ENCODE measurements at places on chromosomes 5 and 9. TPM values are rescaled to one million over a fixed set of nuclear protein-coding genes. Genes with fewer than 3 reads are reported as not detected.

Gene GAPT
- polyA plus RNA-seq: not detected

Gene DUSP1
- 583 TPM for polyA plus RNA-seq

- no peak for DNase-seq
- H3K36me3 ChIP-seq: no peaks in the 10 kb centered on the region
- H3K27ac ChIP-seq: no peak overlapping the region
- no peaks in the 10 kb centered on the region for H3K27me3 ChIP-seq
- H3K4me1 ChIP-seq: no peaks in the 10 kb centered on the region
- no peak overlapping the region for H3K4me3 ChIP-seq
These were observed 19.9 kb upstream of the CDH6 start for GRCh38 chr5:31173614-31174013.

- peaks cover 4% of the 10 kb centered on the region for H3K4me1 ChIP-seq
- H3K4me3 ChIP-seq: peak overlapping the region; percentile 85
- DNase-seq: no peak
These were observed 1.2 kb downstream of the SEMA4D start for GRCh38 chr9:89496645-89497256.

DNA sequence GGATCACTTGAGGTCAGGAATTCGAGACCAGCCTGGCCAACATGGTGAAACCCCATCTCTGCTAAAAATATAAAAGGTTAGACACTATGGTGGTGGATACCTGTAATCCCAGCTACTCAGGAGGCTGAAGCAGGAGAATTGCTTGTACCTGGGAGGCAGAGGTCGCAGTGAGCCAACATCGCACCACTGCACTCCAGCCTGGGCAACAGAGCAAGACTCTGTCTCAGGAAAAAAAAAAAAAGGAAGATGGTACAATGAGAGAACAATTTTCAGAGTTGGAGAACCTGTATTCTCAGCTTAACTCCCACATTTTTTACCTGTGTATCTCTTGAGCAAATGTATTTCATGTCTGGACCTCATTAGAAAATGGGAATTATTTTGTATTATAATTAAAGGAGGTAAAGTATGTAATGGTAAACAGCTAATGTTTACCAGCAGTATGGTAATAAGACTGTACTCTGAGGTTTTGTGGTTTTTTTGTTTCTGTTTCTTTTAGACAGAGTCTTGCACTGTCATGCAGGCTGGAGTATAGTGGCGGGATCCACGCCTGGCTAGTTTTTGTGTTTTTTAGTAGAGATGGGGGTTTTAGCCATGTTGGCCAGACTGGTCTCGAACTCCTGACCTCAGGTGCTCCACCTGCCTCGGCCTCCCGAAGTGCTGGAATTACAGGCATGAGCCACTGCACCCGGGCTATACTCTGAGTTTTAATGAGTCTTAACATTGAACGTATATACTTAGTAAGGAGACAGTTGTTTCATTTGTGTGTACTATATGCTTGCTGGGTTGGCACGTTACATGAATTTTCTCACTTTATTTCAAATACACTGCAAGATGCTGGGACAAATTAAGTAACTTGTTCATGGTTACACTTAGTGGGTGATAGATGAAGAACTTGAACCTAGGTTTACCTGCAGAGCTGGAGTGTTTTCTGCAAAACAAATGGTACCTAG is 16.2 kb downstream of the UHRF2 start:
- DNase-seq: no peak
- H3K27me3 ChIP-seq: no peaks in the 10 kb centered on the region
- no peak overlapping the region for H3K27ac ChIP-seq
- no peak overlapping the region for H3K4me3 ChIP-seq
- no peaks in the 10 kb centered on the region for H3K4me1 ChIP-seq
- no peaks in the 10 kb centered on the region for H3K36me3 ChIP-seq

- no peak overlapping the region for H3K4me3 ChIP-seq
- no peak for DNase-seq
- peak overlapping the region; percentile 36 for H3K27ac ChIP-seq
- no peaks in the 10 kb centered on the region for H3K36me3 ChIP-seq
- no peaks in the 10 kb centered on the region for H3K27me3 ChIP-seq
- H3K4me1 ChIP-seq: no peaks in the 10 kb centered on the region
These were observed 229.9 kb downstream of the DOCK8 start for GRCh38 chr9:444528-444927.

- no peaks in the 10 kb centered on the region for H3K27me3 ChIP-seq
- H3K4me1 ChIP-seq: no peaks in the 10 kb centered on the region
- DNase-seq: no peak
- H3K27ac ChIP-seq: no peak overlapping the region
- H3K36me3 ChIP-seq: no peaks in the 10 kb centered on the region
These were observed 75.1 kb downstream of the BASP1 start for GRCh38 chr5:17292434-17293015.

- H3K27me3 ChIP-seq: no peaks in the 10 kb centered on the region
- H3K4me3 ChIP-seq: peak overlapping the region; percentile 42
- H3K27ac ChIP-seq: peak overlapping the region; percentile 98
- no peak for DNase-seq
These were observed 32.8 kb upstream of the SPRY4 start for GRCh38 chr5:142357469-142358090.

DNA sequence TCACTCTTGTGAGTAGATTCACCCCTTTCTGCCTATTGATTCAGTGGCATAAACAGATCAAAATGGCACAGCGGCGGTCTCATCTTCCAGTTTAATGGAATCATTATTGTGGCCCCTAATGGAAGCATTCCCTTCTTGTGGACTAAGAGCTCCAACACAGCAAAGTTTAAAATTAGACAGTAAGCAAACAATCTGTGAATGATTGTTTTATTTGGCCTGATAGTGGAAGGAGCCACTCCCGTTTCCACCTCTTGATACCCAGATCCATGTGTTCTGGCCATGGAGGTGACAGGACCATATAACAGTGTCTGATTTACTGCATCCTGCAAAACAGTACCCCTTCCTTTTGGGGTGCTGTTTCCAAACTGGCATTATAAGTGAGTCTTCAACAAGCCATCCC is 41.2 kb upstream of the BARX1 start:
- H3K36me3 ChIP-seq: no peaks in the 10 kb centered on the region
- no peak overlapping the region for H3K27ac ChIP-seq
- no peak overlapping the region for H3K4me3 ChIP-seq
- peaks cover 6% of the 10 kb centered on the region for H3K27me3 ChIP-seq
